ENCODE measurements at places on chromosomes 13 and 19.

DNA sequence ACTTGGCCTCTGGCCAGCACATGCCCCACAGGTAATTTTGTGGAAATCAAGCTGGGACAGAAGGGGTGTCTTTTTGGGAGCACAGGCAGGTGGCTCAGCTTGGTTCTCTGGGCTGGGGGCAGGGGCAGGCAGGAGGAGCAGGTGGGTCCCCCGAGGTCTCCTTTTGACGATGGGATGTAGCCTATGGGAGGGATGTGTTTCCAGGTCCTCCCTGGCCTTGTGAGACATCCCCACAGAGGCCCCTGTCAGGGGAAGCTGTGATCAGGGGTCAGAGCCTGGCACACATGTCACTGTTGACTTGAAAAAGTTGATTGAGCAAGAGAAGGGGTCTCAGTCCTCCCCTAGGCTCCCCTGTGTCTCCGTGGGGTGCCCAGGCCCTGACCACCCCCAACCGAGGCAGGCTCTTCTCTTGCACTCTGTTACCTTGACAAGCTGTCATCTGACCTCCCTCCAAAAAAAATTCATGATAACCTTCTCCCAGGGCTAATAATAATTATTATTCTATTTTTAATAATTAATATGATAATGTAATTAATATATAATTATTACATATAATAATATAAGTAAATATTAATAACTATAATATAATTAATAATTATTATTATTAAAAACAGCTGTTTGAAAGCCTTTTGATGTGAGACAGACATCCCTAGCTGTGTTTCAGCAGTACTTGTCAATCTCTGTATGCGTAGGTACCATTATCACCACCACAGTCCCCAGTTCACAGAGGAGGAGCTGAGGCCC is 116.2 kb downstream of the ZDHHC20 start:
- DNase-seq: no peak

- no peak for DNase-seq
Observed at GRCh38 chr13:113815151-113816058, 48.5 kb downstream of the GAS6 start.

- no peak for DNase-seq
Observed at GRCh38 chr19:14093117-14093823, 2.7 kb upstream of the SAMD1 start.

GRCh38 chr19:42249149-42249750 is 5.7 kb downstream of the ERF start:
- DNase-seq: no peak

- DNase-seq: no peak
Observed at GRCh38 chr19:18340990-18341868, 831 bp downstream of the PGPEP1 start.

GRCh38 chr13:93416736-93417355 is 190.2 kb downstream of the GPC6 start:
- no peak for DNase-seq

Data from cortex of kidney (tissue), 1 donor.